Left ventricle myocardium inferior (tissue), 1 donor: ENCODE measurements at places on chromosomes 5 and 9. TPM values are rescaled to one million over a fixed set of nuclear protein-coding genes. Genes with fewer than 3 reads are reported as not detected.

DNA sequence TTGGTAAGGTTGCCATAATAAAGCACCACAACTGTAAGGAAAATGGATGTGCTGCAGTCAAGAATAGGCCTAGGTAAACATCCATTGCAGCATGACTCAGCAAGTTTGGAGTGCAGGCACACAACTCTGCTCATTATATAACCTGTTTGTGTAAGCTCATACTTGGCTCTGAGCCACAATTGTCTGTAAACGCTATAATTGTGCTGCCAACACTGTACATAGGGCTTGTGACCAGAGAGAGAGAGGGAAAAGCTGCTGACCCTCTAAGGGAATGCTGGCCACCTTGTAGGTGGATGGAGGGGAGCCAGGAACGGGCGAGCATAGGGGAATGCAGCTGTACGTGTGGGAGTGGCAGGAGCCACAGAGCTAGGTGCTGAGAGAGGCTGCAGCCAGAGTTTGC lies 2186.5 kb upstream of the ACO1 start:
- no peaks in the 10 kb centered on the region for H3K36me3 ChIP-seq
- no peaks in the 10 kb centered on the region for H3K27me3 ChIP-seq
- H3K4me1 ChIP-seq, result no peaks in the 10 kb centered on the region
- no peak for DNase-seq

GRCh38 chr5:94872526-94872925 lies 254.1 kb downstream of the SLF1 start:
- no peak overlapping the region for H3K27ac ChIP-seq
- no peak overlapping the region for H3K4me3 ChIP-seq
- no peaks in the 10 kb centered on the region for H3K27me3 ChIP-seq
- no peaks in the 10 kb centered on the region for H3K36me3 ChIP-seq
- no peak for DNase-seq

- H3K27me3 ChIP-seq, result peaks cover 90% of the 10 kb centered on the region
- H3K27ac ChIP-seq, result no peak overlapping the region
- no peaks in the 10 kb centered on the region for H3K36me3 ChIP-seq
Observed at GRCh38 chr9:114429488-114429887, 41.7 kb upstream of the AKNA start.

DNA sequence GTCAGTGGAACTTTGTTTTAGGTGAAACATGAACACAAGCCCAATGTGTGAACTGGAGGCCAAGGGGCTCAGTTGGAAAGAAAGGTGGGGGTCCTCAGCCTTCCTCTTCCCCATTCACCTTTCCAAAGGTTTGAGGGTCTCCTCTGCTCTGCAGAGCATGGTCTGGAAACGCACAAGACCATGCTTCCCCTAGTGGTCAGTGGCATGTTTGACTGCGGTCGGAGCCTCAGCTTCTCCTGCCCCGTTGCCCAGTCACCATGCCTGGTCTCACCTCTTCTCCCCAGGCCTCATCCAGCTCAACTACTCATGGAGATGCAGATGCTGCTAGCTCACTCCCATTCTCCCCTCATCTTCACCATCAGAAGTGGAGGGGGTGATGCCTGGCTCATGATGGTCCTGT lies 340.3 kb downstream of the GADD45G start:
- no peak overlapping the region for H3K27ac ChIP-seq
- H3K4me1 ChIP-seq, result peaks cover 10% of the 10 kb centered on the region
- no peaks in the 10 kb centered on the region for H3K27me3 ChIP-seq
- H3K36me3 ChIP-seq, result no peaks in the 10 kb centered on the region

DNA sequence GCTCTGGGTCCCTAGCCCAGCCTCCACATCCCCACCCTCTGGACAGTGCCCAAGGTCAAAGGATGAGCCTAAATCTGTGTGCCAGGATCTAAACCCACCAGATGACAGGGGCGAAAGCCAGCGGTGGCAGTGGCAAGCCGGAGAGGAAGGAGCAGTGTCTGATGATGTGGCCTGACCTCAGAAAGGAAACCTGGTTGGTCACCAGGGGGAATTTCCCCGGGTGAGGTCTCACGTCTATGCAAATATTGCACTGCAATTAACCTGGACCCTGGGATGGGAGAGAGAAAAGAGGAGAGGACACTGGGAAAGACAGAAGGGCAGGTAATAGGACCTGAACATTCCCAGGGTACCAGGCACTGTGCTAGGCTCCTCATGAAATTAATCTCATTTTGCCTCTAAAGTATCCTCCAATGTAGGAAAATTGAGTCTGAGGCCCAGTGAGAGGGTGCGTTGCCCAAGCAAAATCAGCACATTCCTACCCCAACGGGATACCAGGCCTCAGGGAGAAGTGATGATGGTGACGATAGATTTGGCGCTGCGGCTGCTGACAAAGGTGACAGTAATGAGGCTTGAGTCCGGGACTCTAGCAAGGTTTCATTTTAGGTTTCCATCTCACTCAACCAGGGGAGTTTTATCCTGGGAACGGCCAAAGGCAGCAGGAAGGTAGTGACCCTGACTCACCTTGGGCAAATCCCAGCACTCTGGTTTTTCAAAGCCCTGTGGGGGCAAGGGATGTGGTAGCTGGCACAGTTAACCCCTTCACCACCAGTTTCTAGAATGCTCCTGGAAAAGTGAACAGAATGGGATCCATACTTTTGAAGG lies 13.4 kb upstream of the TNIP1 start:
- no peak for DNase-seq
- no peaks in the 10 kb centered on the region for H3K36me3 ChIP-seq
- no peaks in the 10 kb centered on the region for H3K27me3 ChIP-seq
- H3K4me1 ChIP-seq, result peaks cover 52% of the 10 kb centered on the region
- H3K27ac ChIP-seq, result peak overlapping the region; percentile 73

DNA sequence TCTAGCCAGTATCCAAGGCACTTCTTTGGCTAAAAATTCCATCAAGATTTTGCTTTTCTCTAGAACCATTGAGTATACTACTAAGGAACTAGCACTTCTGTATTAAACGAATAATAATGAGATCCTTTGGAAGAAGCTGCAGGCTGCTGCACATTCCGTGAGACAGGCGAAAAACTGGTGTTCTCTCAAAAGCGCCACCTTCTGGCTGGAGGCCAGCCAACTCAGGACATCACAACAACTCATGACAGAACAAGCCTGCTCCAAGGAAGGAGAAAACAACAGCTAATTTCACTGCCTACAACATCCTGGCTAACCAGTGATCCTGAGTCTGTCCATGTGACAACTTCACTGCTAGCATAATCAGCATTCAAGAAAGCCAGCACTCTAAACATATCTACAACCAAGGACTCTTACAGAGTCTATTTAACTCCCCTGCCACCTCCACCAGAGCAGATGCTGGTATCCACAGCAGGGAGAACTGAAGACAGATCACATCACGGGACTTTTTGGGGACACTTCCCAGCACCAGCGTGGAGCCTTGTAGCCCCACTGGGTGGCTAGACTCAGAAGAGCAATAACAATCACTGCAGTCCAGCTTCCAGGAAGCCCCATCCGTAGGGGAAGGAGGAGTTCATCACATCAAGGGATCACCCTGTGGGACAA lies 150.5 kb downstream of the YTHDC2 start:
- H3K36me3 ChIP-seq, result no peaks in the 10 kb centered on the region
- no peak overlapping the region for H3K4me3 ChIP-seq
- H3K27me3 ChIP-seq, result peaks cover 11% of the 10 kb centered on the region
- H3K4me1 ChIP-seq, result no peaks in the 10 kb centered on the region
- DNase-seq, result peak; percentile 25
- no peak overlapping the region for H3K27ac ChIP-seq

DNA sequence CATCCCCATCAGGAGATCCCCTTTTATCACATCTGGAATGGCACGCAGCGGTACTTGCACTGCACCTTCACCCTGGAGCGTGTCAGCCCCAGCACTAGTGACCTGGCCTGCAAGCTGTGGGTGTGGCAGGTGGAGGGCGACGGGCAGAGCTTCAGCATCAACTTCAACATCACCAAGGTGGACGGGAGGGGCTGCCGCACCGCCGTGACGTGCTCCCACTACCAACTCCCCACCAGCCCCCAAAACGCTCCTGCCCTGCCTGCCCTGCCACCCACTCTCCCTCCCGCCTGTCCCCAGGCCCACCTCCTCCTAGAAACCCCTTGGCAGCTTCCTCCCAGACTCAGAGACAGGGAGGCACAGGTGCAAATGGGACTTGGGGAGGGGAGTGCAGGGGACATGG lies 20.7 kb downstream of the HK3 start:
- no peak for DNase-seq
- H3K4me3 ChIP-seq, result no peak overlapping the region
- peaks cover 62% of the 10 kb centered on the region for H3K27me3 ChIP-seq
- H3K36me3 ChIP-seq, result no peaks in the 10 kb centered on the region
- no peaks in the 10 kb centered on the region for H3K4me1 ChIP-seq

DNA sequence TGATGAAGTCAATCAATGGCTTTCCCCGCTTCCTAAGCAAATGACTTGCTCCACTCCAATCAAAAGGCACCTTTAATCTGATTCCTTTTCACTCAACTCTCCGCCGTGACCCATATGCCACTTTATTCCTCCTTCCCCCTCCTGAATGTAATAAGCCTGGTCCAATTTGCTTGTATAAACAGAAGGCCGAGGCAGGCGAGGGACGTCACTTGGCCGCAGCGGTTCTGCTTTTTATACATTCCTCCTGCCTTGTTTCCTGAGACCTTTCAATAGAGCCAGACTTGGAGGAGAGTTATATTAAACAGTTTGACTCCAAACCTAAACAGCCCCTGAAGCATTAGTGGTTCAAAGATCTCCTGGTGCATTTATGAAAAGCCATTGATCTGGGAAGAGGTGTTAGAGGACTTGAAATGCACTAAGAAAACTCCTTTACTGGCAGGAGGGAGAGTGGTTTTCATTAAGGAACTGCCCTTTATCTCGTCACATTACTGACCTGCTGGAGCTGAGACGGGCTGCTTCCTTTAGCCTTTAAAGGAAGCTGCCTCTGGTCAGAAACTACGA lies 273.4 kb downstream of the SLIT3 start:
- DNase-seq, result no peak
- no peak overlapping the region for H3K4me3 ChIP-seq
- H3K4me1 ChIP-seq, result no peaks in the 10 kb centered on the region
- H3K36me3 ChIP-seq, result no peaks in the 10 kb centered on the region
- no peaks in the 10 kb centered on the region for H3K27me3 ChIP-seq
- H3K27ac ChIP-seq, result no peak overlapping the region

DNA sequence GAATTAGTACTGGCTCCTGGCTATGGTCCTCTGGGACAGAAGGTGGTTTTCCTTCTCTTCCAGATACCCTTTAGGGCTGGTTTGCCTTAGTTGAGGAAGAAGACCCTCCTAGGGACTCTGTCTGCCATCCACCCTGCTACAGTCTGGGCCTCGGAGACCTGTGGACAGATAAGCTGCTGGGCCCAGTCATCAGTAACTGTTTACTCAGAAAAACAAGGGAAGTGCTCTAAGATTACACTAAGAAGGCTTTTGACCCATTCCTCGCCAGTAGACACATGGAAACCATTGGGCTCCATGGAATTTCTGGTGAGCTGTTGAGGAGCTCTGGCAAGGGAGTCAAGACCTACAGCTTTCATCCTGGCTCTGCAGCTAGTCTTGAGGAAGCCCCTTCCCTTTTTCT lies 31.2 kb downstream of the LARP1 start:
- H3K36me3 ChIP-seq, result peaks cover 9% of the 10 kb centered on the region
- H3K27ac ChIP-seq, result peak overlapping the region; percentile 27
- H3K4me1 ChIP-seq, result peaks cover 78% of the 10 kb centered on the region
- DNase-seq, result no peak

DNA sequence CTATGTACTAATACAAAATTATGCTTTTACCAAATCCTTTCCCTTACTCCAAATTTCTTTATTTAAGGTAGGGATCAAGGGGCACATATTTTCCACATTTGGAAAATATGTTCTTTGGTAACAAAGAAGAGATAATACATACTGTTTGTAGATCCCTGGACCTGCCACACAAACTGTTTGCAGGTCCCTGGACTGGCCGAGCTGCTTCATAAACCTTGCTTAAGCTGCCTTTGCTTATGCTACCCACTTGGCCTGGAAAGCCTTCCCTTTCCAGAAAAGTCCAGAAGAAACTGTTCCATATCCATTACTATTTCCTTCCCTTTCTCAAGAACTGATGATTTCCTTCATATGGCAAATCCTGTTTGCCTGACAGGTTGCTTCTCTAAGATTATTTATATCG lies 22.6 kb upstream of the DMXL1 start:
- H3K27ac ChIP-seq, result no peak overlapping the region
- H3K36me3 ChIP-seq, result no peaks in the 10 kb centered on the region
- no peaks in the 10 kb centered on the region for H3K27me3 ChIP-seq
- no peaks in the 10 kb centered on the region for H3K4me1 ChIP-seq

- no peak overlapping the region for H3K4me3 ChIP-seq
- peaks cover 31% of the 10 kb centered on the region for H3K27me3 ChIP-seq
- no peaks in the 10 kb centered on the region for H3K36me3 ChIP-seq
- no peak overlapping the region for H3K27ac ChIP-seq
- no peak for DNase-seq
- no peaks in the 10 kb centered on the region for H3K4me1 ChIP-seq
Observed at GRCh38 chr5:139812836-139813805, 17.5 kb downstream of the PSD2 start.

Gene PCDHGA5
- 4.9 TPM for total RNA-seq

Gene HAND1
- total RNA-seq, result 26.2 TPM

Gene EGR1
- 7.8 TPM for total RNA-seq

Gene SLC46A2
- total RNA-seq, result not detected

Gene MOB3B
- total RNA-seq, result 2.1 TPM

Gene C5orf58
- 1.0 TPM for total RNA-seq
